SJCRH30 (cell line): ENCODE measurements at places on chromosomes 3 and 15.
A peak's percentile ranks its signal among the peaks of the same experiment; 100 is the strongest.

- H3K4me3 ChIP-seq: no peak overlapping the region
- peaks cover 60% of the 10 kb centered on the region for H3K36me3 ChIP-seq
Measured at GRCh38 chr15:44501768-44502366, 35.1 kb upstream of the EIF3J start.

DNA sequence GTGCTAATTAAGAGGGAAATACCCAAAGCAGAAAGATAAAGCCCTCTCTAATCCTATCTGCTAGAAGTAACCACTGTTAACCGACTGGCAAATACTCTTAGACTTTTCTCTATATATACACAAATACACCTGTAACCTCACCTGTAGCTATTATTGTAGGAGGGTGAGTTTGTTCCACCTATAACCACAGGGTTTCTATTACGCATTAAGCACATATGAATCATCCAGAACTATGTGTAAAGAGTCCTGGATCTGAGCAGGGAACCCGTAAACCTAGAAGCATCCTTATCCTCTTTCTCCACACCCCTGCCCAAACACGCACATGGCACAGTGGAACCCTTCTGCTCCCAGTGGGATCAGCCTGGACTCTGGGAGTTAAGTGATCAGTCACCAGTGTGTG is 172.8 kb upstream of the C2CD4B start:
- H3K27me3 ChIP-seq: no peaks in the 10 kb centered on the region
- H3K4me3 ChIP-seq: no peak overlapping the region
- no peaks in the 10 kb centered on the region for H3K36me3 ChIP-seq

- H3K4me1 ChIP-seq: peaks cover 8% of the 10 kb centered on the region
- no peak overlapping the region for H3K4me3 ChIP-seq
- H3K27ac ChIP-seq: no peak overlapping the region
- H3K36me3 ChIP-seq: no peaks in the 10 kb centered on the region
- H3K27me3 ChIP-seq: no peaks in the 10 kb centered on the region
Measured at GRCh38 chr15:95267481-95267880, 1036.1 kb downstream of the MCTP2 start.

GRCh38 chr15:86316216-86316615 is 236.5 kb downstream of the AGBL1 start:
- peaks cover 5% of the 10 kb centered on the region; the same call in 1 of the 2 replicates for H3K27me3 ChIP-seq
- no peaks in the 10 kb centered on the region for H3K36me3 ChIP-seq
- H3K4me1 ChIP-seq: no peaks in the 10 kb centered on the region
- no peak for DNase-seq

- no peaks in the 10 kb centered on the region for H3K4me1 ChIP-seq
- no peaks in the 10 kb centered on the region for H3K27me3 ChIP-seq
- no peak for DNase-seq
- no peak overlapping the region for H3K4me3 ChIP-seq
Measured at GRCh38 chr3:42815826-42816225, 6.6 kb downstream of the ACKR2 start.

DNA sequence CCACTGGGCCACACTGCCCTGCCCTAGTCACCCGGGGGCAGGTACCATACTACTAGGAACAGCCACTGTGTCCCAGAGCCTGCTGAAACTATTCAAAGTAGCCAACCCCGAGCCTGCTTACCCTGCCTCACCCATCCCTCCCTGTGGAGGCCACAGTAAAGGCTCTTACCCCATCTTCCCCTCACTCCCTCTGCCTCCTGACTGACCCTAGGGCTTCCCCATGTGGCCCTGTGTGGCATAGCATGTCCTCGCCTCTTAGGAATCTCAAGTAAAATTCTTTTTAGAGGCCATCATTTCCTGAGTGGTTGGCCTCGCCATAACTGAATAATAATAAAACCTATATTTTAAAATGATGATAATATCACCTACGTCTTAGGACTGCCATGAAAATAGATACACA is 112.2 kb upstream of the SLC6A11 start:
- H3K36me3 ChIP-seq: no peaks in the 10 kb centered on the region
- H3K27me3 ChIP-seq: no peaks in the 10 kb centered on the region; the same call in 1 of the 2 replicates
- no peak overlapping the region for H3K4me3 ChIP-seq
- H3K27ac ChIP-seq: no peak overlapping the region
- no peaks in the 10 kb centered on the region for H3K4me1 ChIP-seq

- no peak overlapping the region for H3K4me3 ChIP-seq
- H3K27ac ChIP-seq: no peak overlapping the region
- H3K4me1 ChIP-seq: peaks cover 7% of the 10 kb centered on the region
- peak; percentile 64 for DNase-seq
Measured at GRCh38 chr3:115239717-115240116, 92.6 kb upstream of the ZBTB20 start.

GRCh38 chr3:175410251-175410650 is 551.1 kb downstream of the NAALADL2 start:
- H3K4me1 ChIP-seq: no peaks in the 10 kb centered on the region
- no peaks in the 10 kb centered on the region for H3K27me3 ChIP-seq
- H3K27ac ChIP-seq: no peak overlapping the region
- H3K4me3 ChIP-seq: no peak overlapping the region
- no peaks in the 10 kb centered on the region for H3K36me3 ChIP-seq

DNA sequence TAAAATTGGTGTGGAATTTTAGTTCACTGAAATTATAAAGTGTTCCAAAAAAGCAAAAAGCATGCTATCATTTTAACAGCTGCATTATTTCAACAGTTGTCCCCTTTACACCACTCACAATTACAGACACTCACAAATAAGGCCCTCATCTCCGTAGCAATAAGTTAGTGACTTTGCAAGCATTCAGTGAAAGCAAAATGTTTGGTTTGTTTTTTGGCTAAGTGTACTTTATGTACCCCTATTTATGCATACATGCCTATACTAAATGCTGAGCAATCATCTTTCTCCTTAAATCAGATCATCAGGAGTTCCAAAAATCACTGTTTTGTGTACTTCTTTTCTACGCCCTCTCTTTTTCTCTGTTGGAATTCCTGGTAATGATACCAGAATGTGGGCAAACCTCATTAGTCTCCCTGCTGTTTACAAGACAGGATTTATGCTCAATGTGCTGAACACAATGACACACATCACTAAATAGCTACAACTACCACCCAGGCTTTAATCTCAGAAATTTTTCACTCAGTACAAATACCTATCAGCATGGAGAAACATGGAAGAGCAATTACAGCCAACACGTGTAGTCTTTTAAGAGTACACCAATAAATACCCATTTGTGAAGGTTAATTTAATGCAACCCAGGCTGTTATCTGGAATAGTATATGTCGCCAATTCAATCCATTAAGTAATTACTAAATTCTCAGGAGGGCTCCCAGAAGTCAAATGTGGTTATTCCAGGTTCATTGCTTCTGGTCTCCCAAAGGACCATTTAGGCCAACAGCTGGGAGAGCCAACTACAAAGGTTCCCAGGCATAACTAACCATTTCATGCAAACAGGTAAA is 12.0 kb downstream of the ALDH1A2 start:
- no peak for DNase-seq
- H3K4me1 ChIP-seq: peaks cover 5% of the 10 kb centered on the region; the same call in 1 of the 2 replicates
- H3K4me3 ChIP-seq: no peak overlapping the region
- no peaks in the 10 kb centered on the region for H3K36me3 ChIP-seq
- H3K27me3 ChIP-seq: no peaks in the 10 kb centered on the region
- no peak overlapping the region for H3K27ac ChIP-seq

DNA sequence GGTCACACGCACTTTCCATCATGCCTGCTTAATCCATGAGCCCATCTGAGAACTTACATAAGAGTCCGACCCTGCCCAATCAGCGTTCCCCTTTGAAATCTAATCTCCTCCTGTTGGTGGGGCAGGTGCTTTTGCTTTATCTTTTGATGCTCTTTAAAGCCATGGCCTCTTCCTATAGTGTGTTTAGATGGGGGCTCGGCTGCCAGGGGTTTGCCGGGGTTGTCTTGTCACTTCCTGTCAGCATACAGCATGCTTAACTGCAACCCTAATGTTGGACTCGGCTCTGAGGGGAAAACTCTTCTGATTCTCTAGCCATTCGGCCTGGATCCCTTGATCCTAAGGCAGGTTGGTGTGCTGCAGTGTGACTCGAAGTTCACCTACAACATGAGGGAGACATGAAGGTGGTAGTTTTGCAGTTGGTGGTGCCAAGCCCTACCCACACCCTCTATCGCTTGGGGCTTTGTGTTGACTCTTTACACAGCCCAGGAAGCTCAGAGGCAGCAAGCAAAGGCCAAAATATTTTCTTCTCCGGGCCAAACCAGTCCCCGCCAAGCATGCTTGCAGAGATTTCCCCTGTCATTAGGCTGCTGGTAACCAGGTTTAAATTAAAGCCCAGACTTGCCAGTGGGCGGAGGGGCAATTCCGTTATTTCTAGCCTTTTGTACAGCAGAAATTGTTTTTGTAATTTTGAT is 218.7 kb downstream of the FEZF2 start:
- no peak overlapping the region for H3K4me3 ChIP-seq
- no peak overlapping the region for H3K27ac ChIP-seq
- no peak for DNase-seq
- no peaks in the 10 kb centered on the region for H3K27me3 ChIP-seq

DNA sequence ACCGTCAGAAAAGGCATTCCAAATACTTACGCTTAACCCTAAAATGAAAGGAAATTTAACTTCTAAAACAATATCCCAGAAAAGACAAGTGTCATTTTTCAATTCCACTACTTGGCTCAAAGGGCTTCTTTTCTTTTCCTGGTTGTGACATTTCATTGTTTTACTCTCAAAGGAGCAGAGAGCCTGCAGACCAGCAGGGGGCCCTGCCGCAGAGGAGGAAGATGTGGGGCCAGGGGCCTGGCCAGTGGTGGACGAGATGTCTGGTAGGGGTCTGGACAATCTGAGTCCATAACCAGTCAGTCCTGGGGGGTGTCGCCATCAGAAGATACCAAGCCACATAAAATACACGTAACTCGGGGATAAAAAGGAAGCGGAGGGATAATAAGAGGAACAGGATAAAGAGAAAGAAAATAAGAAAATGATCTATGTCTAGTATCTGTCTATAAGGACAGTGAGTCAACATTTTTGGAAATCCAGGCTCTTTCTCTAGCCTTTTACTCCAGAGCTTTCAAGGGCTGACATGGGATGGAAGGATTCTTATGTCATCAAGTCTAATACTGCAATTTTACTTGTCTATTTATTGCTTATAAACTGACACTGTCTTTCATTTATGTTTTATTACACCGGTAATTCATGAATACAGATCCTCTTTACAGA is 54.2 kb upstream of the ARHGEF3 start:
- H3K36me3 ChIP-seq: no peaks in the 10 kb centered on the region
- H3K4me1 ChIP-seq: 0 out of 2 replicates have a peak, but pooled peaks cover 3% of the 10 kb centered on the region
- no peaks in the 10 kb centered on the region for H3K27me3 ChIP-seq
- no peak overlapping the region for H3K4me3 ChIP-seq
- no peak for DNase-seq

GRCh38 chr15:42695527-42696071 is 41.3 kb downstream of the CDAN1 start:
- no peak for DNase-seq
- no peak overlapping the region for H3K27ac ChIP-seq
- no peak overlapping the region for H3K4me3 ChIP-seq
- no peaks in the 10 kb centered on the region for H3K27me3 ChIP-seq
- no peaks in the 10 kb centered on the region for H3K4me1 ChIP-seq

GRCh38 chr3:57011022-57011421 is 49.4 kb upstream of the SPATA12 start:
- no peaks in the 10 kb centered on the region; the same call in 1 of the 2 replicates for H3K36me3 ChIP-seq
- H3K27me3 ChIP-seq: no peaks in the 10 kb centered on the region
- no peak overlapping the region for H3K27ac ChIP-seq
- peaks cover 37% of the 10 kb centered on the region for H3K4me1 ChIP-seq
- H3K4me3 ChIP-seq: no peak overlapping the region
- DNase-seq: no peak

DNA sequence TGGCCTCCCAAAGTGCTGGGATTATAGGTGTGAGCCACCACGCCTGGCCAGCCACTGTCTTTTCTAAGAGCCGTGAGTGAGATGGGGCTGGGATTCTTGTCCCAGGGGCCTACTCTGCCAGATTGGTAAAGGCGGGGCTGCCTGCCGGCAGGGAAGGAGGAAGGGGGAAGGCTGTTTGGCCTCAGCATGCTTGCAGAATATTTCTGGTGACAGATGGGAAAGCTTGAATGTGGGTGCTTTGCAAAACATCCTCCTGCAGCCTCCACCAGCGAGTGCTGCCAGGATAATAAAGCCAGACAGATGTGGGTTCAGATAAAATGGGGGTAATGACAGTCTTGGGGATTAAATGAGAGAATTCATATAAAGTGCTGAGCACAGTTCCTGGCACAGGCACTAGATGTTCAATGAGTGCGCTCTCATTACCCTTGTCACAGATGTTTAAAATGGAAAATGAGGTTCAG is 19.8 kb upstream of the ACOX2 start:
- H3K27ac ChIP-seq: no peak overlapping the region
- H3K36me3 ChIP-seq: no peaks in the 10 kb centered on the region
- H3K4me1 ChIP-seq: peaks cover 3% of the 10 kb centered on the region
- DNase-seq: peak; percentile 24

DNA sequence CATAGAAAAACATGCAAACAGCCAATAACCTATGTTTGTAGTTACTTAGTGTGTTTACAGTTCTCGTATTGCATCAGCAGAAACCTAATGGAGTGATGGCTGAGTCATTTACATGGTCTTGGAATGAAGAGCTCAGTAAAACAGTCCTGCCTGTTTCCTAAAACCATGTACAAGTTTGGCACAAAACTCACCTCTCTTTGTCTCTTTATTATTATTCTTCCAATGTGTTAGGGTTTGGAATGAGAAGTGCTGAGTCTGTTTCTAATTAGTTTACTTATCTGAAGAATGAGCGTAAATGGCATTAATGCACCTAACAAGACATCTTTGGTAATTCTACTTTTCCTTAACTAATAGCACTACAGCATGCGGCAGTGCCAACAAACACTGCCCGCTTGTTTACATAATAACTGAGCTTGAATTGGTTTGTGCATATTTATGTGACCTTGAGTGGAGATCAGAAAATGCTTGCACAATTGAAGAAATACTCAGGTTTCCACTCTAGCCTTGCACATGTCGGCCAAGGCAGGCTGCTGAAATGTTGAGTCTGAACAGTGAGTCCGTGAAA is 385.4 kb upstream of the SEMA6D start:
- H3K4me1 ChIP-seq: peaks cover 19% of the 10 kb centered on the region
- no peak overlapping the region for H3K27ac ChIP-seq
- no peak for DNase-seq
- H3K36me3 ChIP-seq: no peaks in the 10 kb centered on the region
- no peaks in the 10 kb centered on the region for H3K27me3 ChIP-seq

GRCh38 chr3:61560517-61561373 is 626 bp upstream of the PTPRG start:
- no peaks in the 10 kb centered on the region for H3K36me3 ChIP-seq
- no peaks in the 10 kb centered on the region for H3K27me3 ChIP-seq
- peak overlapping the region; percentile 92 for H3K27ac ChIP-seq

- H3K27me3 ChIP-seq: no peaks in the 10 kb centered on the region
- H3K27ac ChIP-seq: no peak overlapping the region
- DNase-seq: peak; percentile 91
- H3K4me1 ChIP-seq: peaks cover 11% of the 10 kb centered on the region
Measured at GRCh38 chr3:100254168-100254777, 6.5 kb upstream of the TBC1D23 start.

DNA sequence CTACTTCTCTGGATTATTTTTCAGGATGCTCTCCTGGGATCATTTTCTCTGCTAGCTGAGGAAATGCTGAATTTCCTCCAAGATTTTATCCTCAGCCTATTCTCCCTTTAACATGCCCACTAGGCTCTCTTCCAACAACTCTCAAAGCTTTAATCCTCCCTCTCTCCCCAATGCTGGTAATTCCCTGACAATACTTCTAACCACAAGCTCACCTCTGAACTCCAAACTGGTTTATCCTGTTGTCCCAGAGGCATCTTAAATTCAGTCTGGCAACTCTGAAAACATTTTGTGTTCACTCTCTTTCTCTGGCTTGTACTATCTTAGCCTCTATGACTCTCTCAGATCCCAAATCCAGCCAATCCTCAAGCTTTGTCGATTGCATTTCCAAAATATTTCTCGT is 490.3 kb downstream of the MECOM start:
- H3K4me1 ChIP-seq: no peaks in the 10 kb centered on the region
- no peaks in the 10 kb centered on the region for H3K36me3 ChIP-seq
- no peak overlapping the region for H3K4me3 ChIP-seq
- H3K27me3 ChIP-seq: no peaks in the 10 kb centered on the region
- H3K27ac ChIP-seq: no peak overlapping the region
